Activated T-helper 1 cell treated with anti-CD3 and anti-CD28 coated beads, Interleukin-12 subunit alpha, Interleukin-12 subunit beta, Interleukin-2, Interleukin-4 antibody, amounts not matched to agents 30 ng/mL and 10 ng/mL and 1 ng/mL, durations not matched to agents 14 hours and 24 hours and 36 hours (primary cell): ENCODE measurements at places on chromosomes 6 and 20. TPM values are rescaled to one million over a fixed set of nuclear protein-coding genes. Genes with fewer than 3 reads are reported as not detected.

The MDFI gene
- not detected in 2 replicates for total RNA-seq

The CTCFL gene
- not detected in 2 replicates for total RNA-seq

The EPPIN gene
- not detected in 2 replicates for total RNA-seq

The CDH22 gene
- total RNA-seq: not detected in 2 replicates

The CCN6 gene
- 0.17 TPM in 1 of 2 replicates, not detected in the other for total RNA-seq

The WFDC12 gene
- not detected in 2 replicates for total RNA-seq

The CST3 gene
- total RNA-seq: 0.31 and 0.61 TPM in 2 replicates

The TENT5A gene
- 0.34 and 0.47 TPM in 2 replicates for total RNA-seq

The PTGIS gene
- total RNA-seq: 40.6 and 43.6 TPM in 2 replicates

The ATRN gene
- total RNA-seq: 10.9 and 11.9 TPM in 2 replicates

The TMEM151B gene
- total RNA-seq: 0.29 TPM in 1 of 2 replicates, not detected in the other

The BCAS1 gene
- total RNA-seq: not detected in 2 replicates

DNA sequence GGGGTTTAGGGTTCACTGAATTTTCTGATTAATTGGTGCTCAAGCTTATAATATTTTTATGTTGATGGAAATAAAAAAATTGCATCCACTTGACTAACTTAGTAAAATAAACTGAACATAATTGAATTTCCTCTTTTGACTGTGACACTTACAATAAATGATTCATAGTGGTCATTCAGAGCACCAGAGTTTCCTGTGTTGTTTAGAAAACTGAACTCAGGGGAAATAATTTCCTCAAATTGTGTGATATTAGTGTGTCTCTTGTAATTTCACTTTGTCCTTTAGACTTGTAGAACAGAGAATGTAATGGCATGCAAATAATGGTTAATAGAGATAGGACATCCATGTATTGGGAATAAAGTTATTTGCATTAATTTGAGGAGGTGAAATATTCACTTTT, 319.7 kb upstream of the MAN1A1 start:
- peaks cover 15% of the 10 kb centered on the region for H3K4me1 ChIP-seq
- no peak overlapping the region for H3K27ac ChIP-seq
- peaks cover 7% of the 10 kb centered on the region for H3K27me3 ChIP-seq
- no peaks in the 10 kb centered on the region for H3K36me3 ChIP-seq
- no peak for DNase-seq

DNA sequence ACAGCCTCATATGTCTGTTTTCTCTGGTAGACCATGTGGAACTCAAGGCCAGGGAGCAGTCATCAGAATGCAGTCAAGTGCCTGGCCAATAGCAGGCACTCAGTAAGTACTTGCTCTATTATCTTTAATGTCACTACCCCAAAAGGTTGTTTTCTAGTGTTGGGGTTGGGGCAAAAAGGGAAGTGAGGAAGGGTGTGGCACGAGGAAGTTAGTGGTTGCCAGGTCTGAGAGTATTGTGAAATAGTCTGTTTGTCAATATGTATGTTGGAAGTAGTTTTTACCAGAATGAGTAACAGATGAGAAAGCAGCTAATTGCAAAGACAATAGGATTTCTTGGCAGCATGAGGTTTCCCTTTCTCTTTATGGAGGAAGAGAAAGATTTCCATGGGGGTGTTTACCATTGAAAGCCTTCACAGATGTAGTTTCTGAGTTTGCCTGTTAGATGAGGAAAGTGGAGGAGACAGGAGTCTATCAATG, 59.5 kb upstream of the ARMH2 start:
- H3K27me3 ChIP-seq: no peaks in the 10 kb centered on the region
- peaks cover 77% of the 10 kb centered on the region for H3K4me1 ChIP-seq
- peaks cover 50% of the 10 kb centered on the region for H3K36me3 ChIP-seq
- peak overlapping the region; percentile 95 for H3K27ac ChIP-seq
- DNase-seq: peak; percentile 55

DNA sequence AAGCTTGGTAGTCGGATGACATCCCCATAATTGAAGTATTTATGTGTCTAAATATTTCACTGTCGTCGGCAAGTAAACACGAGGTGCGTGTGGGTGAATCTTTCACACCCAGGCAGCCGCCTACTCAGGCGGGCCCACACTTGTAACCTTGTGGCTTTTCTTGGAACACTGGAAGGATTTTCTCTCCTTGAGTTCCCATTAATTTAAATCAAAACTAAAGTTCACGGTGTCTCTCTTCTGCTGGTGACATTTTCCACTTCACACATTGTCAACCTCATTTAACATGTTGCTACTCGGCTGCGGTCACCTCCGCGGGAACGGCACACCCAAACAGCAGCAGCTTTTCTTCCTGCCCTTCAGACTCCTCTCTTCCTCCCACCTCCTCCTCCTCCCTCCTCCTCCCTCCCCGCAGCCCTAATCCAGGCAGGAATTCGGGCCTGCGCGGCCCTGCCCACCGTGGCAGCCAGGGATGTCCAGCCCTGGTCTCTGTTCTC, 336.6 kb downstream of the QKI start:
- H3K36me3 ChIP-seq: no peaks in the 10 kb centered on the region
- peak overlapping the region; percentile 56 for H3K4me3 ChIP-seq
- peaks cover 7% of the 10 kb centered on the region for H3K27me3 ChIP-seq
- peak overlapping the region; percentile 90 for H3K27ac ChIP-seq
- H3K4me1 ChIP-seq: peaks cover 16% of the 10 kb centered on the region
- peak; percentile 17 for DNase-seq

GRCh38 chr6:28134015-28134414, 7.7 kb upstream of the ZKSCAN8 start:
- no peak for DNase-seq
- H3K4me1 ChIP-seq: peaks cover 66% of the 10 kb centered on the region
- H3K36me3 ChIP-seq: peaks cover 24% of the 10 kb centered on the region
- no peaks in the 10 kb centered on the region for H3K27me3 ChIP-seq
- no peak overlapping the region for H3K4me3 ChIP-seq
- H3K27ac ChIP-seq: no peak overlapping the region

DNA sequence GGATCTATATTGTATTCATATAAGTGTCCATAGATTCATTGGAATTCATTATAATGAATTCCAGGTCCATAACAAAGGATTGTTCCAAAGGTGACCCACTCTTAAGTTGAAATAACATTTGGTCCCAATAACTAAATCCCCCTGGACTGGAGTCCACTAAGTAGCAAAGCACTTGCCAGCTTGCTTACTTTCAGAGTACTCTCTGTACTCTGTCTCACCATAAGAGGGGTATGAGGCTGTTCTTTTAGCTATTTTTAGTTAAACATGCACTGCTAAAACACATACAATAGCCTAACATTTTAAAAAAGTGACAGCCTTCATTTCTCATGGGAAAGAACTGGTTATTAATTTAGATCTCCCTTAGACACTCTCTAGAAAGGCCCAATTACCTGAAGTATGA, 16.7 kb upstream of the ARHGAP18 start:
- peaks cover 10% of the 10 kb centered on the region for H3K4me1 ChIP-seq
- no peak overlapping the region for H3K4me3 ChIP-seq
- DNase-seq: no peak
- H3K27ac ChIP-seq: no peak overlapping the region
- no peaks in the 10 kb centered on the region for H3K36me3 ChIP-seq

DNA sequence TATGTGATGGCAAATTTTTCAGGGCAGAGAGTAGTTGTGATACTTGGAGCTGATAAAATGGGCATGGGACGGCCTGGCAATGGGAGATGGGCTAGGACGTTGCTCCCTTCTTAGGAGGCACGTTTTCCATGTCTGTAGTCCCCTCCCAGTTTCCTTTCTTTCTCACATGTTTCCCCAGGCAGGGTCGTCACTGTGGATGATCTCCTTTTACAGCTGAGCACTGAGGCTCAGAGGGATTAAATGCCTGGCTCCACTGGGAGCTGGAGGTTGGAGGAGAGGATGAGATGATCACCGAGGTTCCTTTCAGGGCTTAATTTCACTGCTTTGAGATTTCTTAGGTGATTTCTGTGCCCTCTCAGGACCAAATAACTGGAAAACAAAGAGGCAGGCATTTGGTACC, 136.7 kb downstream of the SOBP start:
- peaks cover 32% of the 10 kb centered on the region for H3K27me3 ChIP-seq
- no peak for DNase-seq
- H3K27ac ChIP-seq: no peak overlapping the region

DNA sequence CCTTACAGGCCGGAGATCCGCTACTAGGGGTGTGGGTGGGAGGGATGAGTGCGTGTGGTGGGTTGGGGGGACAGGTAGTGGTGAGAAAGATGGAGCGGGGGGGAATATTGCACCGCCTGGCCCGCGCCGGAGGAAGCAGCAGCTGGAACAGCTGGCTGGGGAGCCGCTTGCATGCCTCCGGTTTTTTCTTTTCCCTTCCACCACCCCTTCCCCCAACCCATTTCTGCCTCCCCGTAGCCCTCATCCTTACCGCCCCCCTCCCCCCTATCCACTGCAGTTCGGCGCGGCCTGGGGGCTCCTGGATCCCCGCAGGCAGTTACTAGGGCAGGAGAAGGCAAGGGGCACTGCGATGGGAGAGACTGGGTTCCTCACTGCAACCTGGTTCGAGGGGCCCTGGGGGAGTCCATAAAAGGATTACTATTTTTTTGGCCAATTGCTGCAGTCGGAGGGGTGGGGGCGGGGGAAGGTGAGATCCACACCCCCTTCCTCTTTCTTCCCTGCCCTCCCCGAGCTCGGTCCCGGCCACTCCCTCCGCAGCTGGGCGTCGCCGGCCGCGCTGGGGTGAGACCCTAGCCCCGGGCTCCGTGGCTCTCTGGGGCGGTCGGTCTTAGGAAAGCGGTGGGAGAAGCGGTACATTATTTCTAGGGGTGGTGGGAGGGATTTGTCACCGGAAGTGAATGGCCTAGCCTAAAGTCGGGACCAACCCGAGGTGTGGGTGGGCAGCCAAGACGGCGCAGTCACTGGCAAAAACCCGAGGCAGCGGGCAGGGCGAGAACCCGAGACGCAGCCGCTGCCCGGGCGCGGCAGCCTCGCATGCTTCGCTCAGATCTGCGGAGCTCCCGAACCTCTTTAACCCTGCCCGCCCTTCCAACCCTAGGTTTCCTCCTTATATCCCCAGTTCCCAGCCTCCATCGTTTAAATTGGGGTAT, 824 bp upstream of the TBCC start:
- DNase-seq: peak; percentile 81
- peak overlapping the region; percentile 100 for H3K4me3 ChIP-seq
- H3K36me3 ChIP-seq: peaks cover 16% of the 10 kb centered on the region
- peak overlapping the region; percentile 100 for H3K27ac ChIP-seq
- peaks cover 32% of the 10 kb centered on the region for H3K4me1 ChIP-seq

GRCh38 chr20:8050157-8050837, 30.7 kb upstream of the TMX4 start:
- H3K4me1 ChIP-seq: no peaks in the 10 kb centered on the region
- H3K4me3 ChIP-seq: no peak overlapping the region

DNA sequence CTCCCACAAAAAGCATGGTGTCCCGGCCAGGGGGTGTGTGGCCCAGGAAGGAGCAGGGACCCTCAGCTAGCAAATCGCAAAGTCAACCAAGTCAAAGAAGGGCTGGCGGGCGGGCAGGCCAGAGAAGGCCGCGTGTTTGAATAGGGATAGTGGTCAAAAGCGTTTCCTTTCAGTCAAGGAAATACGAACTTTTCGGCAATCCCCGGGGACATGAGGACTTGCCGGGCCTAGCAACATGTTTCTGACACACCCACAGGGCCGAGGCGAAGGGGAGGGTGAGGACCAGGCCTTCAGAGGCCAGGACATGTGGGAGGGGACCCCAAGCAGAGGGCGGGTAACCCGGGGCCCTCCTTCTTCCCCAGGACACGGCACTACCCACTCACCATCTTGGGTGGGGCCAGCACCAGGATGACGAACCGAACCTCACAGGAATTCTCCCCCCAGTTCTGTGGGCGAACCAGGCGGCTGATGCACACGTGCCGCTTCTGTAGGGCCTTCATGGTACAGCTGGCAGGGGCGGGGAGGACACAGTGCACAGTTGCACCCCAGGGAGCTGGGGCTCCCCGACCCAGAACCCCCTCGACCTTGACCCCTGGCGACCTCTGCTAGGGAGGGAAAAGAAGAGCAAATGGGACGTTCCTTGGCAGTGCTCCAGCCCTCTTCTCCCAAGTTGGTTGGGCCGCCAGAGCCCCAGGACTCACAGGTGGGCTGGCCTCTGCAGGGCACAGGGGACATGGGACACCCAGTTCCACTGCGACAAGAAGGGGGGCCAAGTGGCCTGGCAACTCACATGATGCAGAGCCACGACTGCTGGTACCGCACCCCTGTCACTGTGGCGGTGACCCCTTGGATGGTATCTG, 5.6 kb downstream of the SLC4A11 start:
- DNase-seq: no peak
- no peak overlapping the region for H3K27ac ChIP-seq
- H3K4me1 ChIP-seq: no peaks in the 10 kb centered on the region
- no peak overlapping the region for H3K4me3 ChIP-seq
- no peaks in the 10 kb centered on the region for H3K36me3 ChIP-seq

GRCh38 chr6:168864541-168865460, 388.8 kb downstream of the THBS2 start:
- H3K4me1 ChIP-seq: no peaks in the 10 kb centered on the region
- no peak for DNase-seq
- H3K4me3 ChIP-seq: no peak overlapping the region
- H3K27me3 ChIP-seq: no peaks in the 10 kb centered on the region

GRCh38 chr6:160510199-160510598, 153.9 kb downstream of the LPA start:
- no peaks in the 10 kb centered on the region for H3K4me1 ChIP-seq
- peaks cover 34% of the 10 kb centered on the region for H3K27me3 ChIP-seq
- no peak for DNase-seq
- no peaks in the 10 kb centered on the region for H3K36me3 ChIP-seq
- no peak overlapping the region for H3K27ac ChIP-seq

- no peaks in the 10 kb centered on the region for H3K27me3 ChIP-seq
- no peak overlapping the region for H3K27ac ChIP-seq
- H3K4me1 ChIP-seq: peaks cover 6% of the 10 kb centered on the region
- DNase-seq: no peak
- no peaks in the 10 kb centered on the region for H3K36me3 ChIP-seq
Measured at GRCh38 chr6:18405477-18406293, 18.5 kb downstream of the RNF144B start.

DNA sequence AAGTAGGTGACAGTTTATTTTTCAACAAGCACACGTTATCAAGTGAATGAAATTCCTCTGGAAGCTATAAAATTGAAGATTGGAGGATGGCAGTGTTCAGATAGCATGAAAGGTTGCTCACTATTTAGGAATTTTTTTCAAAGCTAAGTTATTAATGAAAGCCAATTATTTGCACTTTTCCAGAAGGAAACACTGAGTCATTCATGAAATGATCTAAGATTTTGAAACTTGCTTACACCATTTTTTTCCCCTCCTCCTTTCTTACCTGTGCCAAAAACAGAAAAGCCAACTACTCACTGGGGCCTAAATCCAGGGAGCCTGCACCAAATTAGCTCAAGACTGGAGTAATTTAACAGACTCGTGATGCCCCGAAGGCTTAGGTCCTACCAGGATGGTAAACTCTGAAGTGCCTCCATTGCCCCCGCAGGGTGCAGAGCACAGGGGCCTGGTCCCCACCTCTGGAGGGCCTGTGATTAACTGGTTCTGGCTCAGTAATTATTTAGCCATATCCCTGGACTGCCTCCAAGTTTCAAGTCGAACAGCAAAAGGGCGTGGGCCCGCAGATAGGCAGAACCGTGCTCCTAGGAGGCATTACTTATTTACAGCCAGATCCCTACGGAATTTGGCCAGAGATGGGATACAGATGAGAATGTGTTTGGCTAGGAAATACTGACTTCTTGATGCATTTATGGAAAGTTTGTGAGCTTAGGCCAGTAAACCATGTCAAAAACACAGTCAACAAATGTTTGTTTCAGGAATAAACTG, 28.0 kb upstream of the ZNF217 start:
- H3K36me3 ChIP-seq: no peaks in the 10 kb centered on the region
- DNase-seq: no peak
- peaks cover 37% of the 10 kb centered on the region for H3K4me1 ChIP-seq
- H3K27ac ChIP-seq: peak overlapping the region; percentile 94
- no peaks in the 10 kb centered on the region for H3K27me3 ChIP-seq

GRCh38 chr6:21478411-21478810, 115.1 kb upstream of the SOX4 start:
- H3K4me1 ChIP-seq: no peaks in the 10 kb centered on the region
- no peak for DNase-seq
- H3K27me3 ChIP-seq: peaks cover 4% of the 10 kb centered on the region
- H3K27ac ChIP-seq: peak overlapping the region; percentile 35
- no peak overlapping the region for H3K4me3 ChIP-seq
- H3K36me3 ChIP-seq: no peaks in the 10 kb centered on the region
